Sigmoid colon (tissue), 7 donors: ENCODE measurements at places on chromosomes 13 and 19. TPM values are rescaled to one million over a fixed set of nuclear protein-coding genes. Genes with fewer than 3 reads are reported as not detected.

Gene PEAK3
- total RNA-seq: 0.82 TPM

Gene CGB1
- not detected for total RNA-seq

Gene ZNF136
- total RNA-seq: 10.5 TPM

Gene ZNF836
- 12.3 TPM for total RNA-seq

Gene FFAR2
- total RNA-seq: not detected
